ENCODE measurements at places on chromosomes 1 and 21.

DNA sequence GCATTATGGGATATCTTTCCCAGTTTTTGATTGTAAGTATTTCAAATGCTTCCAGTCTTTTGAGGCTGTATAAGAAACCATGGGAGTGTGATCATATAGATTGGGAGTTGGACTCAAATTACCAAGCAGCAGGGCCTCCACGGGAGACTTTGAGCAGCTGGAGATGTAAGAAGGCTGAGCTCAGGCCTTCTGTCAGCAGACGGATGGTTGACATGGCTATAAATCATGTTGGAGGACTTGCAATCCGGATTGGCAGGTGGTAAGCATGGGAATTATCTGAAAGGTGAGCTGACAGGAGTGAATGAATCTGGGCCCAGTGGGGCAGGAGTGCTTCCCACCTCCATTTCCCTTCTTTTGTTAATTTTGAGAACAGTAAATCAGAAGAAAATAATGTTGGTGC, 83.2 kb upstream of the PPM1J start:
- DNase-seq = no peak

GRCh38 chr1:238232084-238232710, 341.5 kb upstream of the ZP4 start:
- no peak for DNase-seq

DNA sequence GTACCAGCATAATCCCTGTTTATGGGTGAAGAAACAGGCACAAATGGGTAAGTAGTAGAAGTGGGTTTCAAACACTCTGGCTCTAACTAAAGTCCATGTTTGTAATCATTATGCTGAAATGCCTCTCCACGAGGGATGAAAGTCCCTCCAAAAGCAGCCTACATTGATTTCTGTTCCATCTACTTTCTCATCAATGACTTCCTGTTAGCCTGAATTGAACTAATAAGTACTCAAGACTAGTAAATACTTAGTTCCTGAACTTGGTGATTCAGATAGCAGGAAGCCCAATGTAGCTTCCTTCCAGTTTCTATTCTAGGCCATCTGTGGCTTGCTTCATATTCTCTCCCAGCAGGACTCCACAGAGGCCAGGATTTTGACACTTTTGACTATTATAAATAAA, 11.3 kb upstream of the BACH1 start:
- DNase-seq = no peak

- no peak for DNase-seq
Measured at GRCh38 chr1:4452701-4453100, 201.7 kb upstream of the AJAP1 start.

DNA sequence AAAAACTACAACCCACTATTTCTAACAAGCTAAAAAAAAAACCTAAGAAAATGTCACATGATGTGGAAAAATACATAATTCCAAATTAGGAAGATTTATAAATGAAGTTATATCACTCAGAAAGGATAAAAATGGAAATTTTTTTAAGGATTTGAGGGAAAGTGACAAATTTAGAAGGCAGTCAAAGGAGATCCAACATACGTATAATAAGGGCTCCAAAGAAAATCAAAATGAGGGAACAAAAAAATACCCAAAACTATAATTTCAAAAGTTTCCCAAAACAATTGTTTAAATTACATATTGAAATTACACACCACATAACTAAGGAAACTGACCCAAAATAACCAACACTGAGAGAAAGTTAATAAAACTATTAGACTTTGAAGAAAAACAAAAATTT, 381.1 kb upstream of the KAZN start:
- no peak for DNase-seq

DNA sequence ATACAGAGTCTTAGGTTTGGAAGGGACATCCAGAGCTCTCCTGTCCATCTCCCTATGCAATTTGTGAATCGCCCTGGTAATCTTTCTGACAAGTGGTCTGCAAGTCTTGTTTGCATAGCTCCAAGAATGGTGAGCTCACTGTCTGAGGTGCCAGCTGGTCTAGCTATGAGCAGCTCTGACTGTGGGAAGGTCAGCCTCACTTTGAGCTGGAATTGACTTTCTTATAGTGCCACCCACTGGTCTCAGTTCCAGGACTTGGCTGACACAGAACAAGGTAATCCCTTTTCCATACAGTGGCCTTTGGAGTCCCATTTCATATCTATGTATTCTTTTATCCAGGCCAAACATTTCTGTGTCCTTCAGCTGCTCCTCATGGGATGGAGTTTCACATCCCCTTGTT, 95.6 kb upstream of the C8B start:
- no peak for DNase-seq

DNA sequence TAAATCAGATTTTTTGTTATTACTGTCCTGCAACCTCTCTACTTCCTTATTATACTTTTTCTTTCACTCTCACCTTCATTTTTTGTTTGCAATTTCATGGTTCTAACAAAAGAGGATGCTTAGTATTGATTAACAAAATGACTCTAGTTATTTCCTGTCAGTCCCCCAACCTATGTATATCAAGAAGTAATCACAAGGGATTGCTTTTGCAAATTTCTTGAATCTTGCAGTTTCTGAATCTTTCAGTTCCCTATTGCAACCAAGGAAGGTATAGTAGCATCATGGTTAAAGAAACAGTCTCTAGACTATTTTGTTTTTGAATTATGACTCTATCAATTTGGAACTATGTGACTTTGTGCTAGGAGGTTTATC, 446.9 kb downstream of the NEGR1 start:
- DNase-seq = no peak
